IPS DF 19.7 (cell line): ENCODE measurements at places on chromosomes 2 and 18.

GRCh38 chr2:6401301-6401700 lies 464.4 kb downstream of the CMPK2 start:
- no peak for DNase-seq

DNA sequence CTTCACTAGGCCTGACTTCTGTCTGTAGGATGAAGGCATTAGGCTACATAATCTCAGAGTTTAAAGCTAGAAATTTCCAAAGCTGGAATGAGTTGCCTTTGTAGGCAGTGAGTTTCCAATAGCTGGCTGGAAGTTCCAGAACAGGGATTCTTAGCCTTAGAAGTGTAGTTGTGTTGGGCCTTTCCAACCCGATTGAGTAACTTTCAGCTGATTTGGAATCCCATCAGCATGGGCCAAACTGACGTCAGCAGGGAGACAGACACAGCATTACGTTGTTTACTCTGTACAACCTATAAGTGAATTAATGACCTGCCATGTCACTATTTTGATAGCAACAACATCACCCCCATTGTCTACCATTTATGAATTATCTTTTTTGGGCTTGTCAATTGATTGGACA lies 56.9 kb downstream of the SETBP1 start:
- no peak for DNase-seq

DNA sequence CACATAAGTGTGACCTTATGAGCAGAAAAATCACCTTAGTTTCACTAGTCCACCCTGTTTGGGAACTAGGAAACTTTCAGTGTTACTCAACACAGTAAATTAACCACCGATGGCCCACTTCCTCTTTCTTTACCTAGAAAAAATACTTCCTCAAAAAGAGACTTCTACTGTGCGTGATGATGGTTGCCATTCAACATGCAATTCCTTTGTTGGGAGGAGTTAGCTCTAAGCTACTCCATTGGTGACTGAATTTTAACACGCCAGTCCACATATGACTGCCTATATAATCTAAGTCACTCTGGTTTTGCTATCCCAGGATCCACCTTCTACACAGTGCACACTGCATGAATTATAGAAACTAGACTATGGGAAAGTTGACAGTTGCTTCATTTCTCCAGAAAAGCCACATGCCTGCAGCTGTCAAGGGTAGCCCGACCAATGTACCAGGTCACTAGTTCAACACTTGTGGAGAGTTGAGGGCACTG lies 47.8 kb upstream of the REG3G start:
- no peak for DNase-seq

DNA sequence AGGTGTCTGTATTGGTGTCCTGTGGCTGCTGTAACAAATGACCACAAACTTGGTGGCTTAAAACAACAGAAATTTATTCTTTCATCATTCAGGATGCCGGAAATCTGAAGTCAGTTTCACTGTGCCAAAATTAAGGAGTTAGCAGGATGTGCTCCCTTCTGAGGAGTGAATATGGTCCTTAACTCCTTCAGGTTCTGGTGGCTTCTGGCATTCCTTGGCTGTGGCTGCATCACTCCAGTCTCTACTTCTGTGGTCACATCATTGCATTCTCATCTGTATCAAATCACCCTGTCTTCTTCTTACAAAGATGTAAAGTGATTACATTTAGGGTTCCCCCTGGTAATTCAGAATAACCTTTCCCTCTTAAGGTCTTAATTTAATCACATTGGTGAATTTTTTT lies 12.6 kb downstream of the GPD2 start:
- DNase-seq = no peak

DNA sequence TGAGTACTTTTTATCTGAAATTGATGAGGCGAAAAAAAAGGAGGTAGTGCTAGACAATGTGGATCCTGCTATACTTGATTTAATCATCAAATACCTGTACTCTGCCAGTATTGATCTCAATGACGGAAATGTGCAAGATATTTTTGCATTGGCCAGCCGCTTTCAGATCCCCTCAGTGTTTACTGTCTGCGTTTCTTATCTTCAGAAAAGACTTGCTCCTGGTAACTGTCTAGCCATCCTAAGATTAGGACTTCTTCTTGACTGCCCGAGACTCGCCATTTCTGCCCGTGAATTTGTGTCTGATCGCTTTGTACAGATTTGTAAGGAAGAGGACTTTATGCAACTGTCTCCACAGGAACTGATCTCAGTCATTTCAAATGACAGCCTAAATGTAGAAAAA lies 453 bp downstream of the KLHL41 start:
- DNase-seq = no peak

DNA sequence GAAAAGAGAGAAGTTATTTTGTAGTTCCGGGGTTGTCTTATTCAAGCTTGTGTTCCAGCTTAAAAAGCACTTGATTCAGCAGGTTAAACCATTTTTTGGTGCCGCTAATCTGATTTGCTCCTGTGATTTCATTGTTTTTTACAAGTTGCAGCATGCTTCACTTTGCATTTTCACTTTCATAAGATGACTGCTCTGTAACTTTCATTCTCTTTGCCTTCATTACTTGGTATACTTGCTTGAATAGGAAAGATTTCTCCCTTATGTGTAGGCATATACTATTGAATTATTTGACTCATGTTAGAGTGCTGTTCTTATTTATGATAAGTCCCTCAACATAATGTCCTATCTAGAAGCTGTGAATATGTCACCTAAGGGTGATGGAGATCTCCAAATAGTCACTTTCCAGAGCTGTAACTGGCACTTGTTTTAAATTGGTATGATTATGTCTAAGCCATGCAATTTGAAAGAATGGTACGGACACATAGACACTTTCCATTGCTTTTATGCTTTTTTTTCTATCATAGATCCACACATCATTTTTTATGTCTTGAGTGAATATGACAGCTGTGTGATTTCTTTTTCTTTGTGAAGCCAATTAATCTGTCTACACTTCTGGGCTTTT lies 254.5 kb downstream of the DSEL start:
- no peak for DNase-seq

GRCh38 chr2:228688007-228688645 lies 506.6 kb upstream of the SPHKAP start:
- no peak for DNase-seq

- DNase-seq = no peak
These were observed 7.7 kb downstream of the TSHZ1 start for GRCh38 chr18:75218065-75218923.

DNA sequence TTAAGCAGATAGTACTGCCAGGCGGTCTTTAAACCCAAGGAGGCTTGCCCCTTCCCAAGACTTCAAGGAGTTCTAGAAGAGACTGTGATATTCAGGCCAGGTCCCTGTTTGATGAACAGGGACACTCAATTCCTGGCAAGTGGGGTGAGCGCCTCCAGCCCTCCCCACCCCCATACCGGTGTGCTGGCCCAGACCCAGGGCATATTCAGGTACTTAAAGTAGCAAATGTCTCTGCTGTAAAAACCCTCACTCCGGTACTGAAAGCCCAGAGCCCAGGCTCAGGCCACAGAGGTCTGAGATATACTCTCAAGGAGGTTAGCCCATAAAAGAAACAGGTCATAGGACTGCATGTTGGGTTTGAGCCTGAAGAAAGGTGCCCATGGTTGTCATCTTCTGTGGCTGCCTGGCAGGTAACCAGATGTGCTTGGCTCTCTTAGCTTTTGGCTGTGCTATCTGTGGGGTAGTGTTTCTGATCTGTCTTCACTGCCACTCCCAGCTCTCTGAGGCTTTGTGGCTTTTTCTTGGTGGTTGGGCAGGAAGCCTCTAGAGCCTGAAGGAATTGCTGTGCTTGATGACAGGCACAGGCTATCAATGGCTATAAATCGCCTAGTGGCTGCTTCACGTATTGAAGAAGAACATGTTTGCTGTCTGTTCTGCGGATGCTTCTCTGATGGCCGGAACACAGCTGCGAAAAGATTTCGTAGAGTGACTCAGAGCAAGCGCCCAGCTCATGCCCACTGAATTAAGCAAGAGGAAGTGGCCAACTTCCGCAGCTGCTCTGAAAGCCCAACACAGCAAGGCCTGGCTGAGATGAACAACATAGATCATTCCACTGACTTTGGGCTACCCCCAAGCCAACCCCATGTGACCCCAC lies 63.3 kb upstream of the ALPP start:
- DNase-seq = no peak

DNA sequence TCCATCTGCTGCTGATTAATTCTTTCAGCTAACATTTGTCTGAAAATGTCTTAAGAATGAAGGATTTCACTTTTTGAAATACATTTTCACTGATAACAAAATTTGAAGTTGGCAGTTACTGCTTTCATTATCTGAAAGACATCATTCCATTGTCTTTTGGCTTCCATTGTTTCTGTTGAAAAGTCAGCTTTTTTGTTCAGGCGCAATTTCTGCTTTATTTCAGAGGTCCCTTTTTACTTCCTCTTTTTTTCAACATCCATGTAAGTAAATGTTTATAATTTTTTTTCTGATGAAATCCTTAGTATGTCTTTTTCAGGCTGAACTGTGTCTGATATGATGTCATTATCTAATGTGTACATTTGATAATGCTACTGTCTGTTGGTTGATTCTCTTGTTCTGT lies 184.2 kb downstream of the RND3 start:
- no peak for DNase-seq

- DNase-seq = no peak
These were observed 98.7 kb upstream of the MGAT5 start for GRCh38 chr2:134155134-134155533.

DNA sequence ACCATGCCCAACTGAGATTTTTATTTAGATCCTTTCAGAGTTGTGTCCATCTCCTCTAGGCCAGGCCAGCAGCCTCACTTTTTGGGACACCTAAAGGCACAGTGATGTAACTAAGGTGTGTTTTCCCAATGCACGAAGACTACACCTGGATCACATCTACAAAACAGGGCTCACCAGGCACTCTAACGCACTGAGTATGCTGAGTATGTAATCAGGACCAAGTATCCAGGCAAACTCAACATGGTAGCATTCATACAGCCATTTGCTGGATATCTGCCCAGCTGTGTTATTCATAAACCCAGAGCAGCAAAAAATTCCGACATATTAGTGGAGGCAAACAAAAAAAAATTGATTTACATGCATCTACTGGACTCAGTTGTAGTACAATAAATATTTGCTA lies 33.8 kb downstream of the LPIN2 start:
- DNase-seq = no peak

DNA sequence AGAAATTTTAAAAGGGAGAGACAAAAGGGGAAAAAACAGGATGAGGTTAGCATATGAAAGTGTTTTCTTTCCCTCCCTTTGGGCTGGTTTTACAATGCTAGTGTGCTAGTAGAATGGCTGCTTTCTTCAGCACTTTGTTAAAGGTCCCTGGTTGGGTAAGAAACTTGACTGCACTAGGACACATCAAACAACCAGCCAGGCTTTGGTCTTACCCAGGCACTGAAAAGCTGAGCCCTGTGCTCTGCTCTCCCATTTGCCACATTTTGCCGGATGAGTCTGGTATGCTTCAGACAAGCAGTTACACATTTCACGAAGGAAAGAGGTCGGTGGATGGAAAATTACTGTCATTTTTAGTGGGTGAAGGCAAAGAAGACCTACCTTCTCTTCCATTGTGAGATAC lies 242.0 kb downstream of the DPP10 start:
- DNase-seq = no peak

GRCh38 chr2:96846825-96847224 lies 3.0 kb upstream of the ANKRD23 start:
- DNase-seq = no peak

GRCh38 chr2:189613077-189613636 lies 32.6 kb upstream of the SLC40A1 start:
- no peak for DNase-seq

- DNase-seq = no peak
These were observed 83.0 kb downstream of the FAM117B start for GRCh38 chr2:202717598-202718310.

- no peak for DNase-seq
These were observed 803.6 kb upstream of the ZEB2 start for GRCh38 chr2:145323512-145323911.

- DNase-seq = no peak
These were observed 296.4 kb upstream of the RND3 start for GRCh38 chr2:150783896-150784295.

DNA sequence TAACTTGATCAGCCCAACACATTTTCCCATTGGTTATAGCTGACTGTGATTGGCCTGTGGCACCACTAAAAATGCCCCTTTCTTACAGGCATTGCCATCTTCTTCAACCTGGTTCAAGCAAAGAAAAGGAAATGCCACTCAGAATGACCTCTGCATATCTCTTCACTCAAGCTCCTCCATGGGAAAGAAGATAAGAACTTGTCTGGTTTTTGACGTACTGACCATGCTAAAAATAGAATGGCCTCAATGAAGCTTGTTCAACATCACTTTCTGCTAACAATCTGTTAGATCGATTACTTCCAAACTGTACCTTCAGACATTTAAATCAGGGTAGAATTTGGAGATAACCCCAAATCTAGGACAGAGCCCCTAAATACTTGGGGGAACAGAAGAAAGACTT lies 109.5 kb downstream of the CABYR start:
- DNase-seq = no peak

DNA sequence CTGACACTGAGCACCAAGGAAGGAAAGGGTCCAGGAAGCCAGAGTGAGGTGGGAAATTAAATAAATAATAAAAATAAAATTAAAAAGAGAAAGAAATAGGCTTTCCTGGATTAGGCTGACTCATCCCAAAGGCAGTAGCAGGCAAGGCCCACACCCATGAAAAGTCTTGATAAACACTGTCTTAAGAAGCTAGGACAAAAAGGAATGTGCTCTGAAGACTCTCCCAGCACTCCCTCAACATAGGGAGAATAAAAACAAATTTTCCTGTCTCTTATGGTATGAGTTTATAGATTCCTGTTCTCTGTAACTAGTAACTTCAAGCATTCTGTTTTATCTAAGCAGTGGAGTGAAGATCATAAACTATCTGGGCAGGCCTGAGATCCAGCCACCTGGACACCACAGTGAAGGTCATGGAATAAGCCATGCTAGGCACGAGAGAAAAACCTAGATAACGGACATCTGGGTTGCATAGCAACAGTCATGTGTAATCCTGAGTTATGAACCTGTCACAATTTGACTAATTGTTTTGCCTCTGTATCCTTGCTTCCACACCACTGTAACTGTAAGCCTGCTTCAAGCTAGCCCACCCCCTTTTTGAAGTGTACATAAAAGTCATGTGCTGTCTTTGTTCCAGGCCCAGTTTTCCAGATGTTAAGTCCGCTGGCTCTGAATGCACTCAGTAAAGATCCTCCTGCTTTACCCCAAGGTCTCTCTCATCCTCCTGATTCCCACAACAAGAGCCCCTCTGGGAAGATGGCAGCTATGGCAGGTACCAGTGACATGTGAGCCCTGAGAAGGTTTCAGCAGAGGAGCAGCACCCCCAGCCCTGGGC lies 107.8 kb downstream of the NDUFA10 start:
- no peak for DNase-seq

DNA sequence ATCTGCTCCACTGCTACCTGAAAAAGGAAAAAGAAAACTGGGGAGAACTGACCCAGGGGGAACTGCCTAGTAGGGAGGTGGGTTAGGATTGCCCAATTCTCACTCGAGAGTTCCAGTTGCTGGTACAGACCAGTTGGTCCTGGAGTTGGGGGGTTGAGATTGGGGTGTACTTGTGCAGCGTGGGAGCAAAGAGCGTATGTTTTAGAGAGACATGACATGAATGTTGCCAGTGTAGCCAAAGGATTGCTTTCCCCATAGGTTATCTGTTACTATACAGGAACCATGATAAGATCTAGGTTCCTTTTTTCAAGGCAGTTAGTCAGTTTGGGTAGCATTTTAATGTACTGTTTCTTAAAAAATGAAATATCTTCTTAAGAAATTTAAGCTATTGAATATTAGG lies 68.6 kb downstream of the APLF start:
- no peak for DNase-seq
